SIG-M5 (cell line): ENCODE measurements at places on chromosomes 4 and X.

DNA sequence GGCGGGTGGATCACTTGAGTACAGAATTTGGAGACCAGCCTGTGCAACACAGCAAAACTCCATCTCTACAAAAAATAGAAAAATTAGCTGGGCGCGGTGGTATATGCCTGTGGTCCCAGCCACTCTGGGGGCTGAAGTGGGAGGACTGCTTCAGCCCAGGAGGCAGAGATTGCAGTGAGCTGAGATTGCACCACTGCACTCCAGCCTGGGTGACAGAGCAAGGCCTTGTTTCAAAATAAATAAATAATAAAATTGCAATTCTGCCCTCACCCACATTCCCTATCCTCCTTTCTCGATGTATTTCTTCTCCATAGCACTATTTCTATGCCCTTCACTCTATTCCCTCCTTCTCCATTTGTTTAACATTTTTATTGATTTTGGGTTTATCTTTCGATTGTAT, 8.7 kb upstream of the SLAIN2 start:
- DNase-seq = no peak

DNA sequence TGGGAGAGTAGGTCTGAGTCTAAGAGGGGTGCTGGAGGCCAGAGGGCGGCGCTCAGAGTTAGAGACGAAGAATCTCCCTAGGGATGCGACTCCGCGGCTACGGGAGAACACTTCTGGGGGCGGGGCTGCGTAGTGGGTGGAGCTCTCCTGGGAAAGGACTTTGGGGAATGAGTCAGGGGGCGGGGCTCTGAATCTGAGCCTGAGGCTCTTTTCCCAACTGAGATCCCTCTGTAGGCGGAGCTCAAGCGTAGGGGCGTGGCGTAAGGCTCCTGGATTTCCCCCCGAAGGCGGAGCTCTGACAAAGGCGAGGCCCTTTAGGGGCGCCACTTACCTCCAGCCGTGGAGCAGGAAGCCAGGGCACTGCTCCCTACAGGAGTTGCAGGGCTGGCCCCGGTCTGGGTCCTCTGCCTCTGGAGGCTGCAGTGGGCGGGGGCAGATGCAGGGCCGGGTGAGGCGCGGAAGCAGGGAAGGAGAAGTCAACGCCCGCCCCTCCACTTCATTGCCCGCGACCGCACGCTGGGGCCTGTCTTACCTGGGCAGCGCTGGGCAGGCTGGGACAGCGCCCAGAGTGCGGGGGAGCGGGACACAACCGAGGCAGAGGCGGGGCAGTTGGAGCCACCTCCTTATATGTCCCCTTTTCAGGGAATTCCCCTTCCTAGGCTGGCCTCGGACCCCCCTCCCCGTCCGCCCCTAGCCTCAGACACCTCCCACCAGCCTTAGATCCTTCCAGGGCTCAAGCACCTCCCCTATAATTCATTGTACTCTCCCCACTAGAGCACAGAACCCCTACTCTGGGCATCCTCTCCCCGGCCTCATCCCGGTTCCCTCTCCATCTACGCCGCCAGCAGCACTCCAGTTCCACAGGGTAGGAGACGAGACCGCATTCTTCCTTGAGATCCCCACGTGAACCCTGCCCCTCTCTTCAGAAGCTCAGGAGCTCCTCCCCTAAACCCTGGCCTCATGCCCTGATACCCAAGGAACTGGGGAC, 1.6 kb downstream of the PRICKLE3 start:
- no peak for DNase-seq

DNA sequence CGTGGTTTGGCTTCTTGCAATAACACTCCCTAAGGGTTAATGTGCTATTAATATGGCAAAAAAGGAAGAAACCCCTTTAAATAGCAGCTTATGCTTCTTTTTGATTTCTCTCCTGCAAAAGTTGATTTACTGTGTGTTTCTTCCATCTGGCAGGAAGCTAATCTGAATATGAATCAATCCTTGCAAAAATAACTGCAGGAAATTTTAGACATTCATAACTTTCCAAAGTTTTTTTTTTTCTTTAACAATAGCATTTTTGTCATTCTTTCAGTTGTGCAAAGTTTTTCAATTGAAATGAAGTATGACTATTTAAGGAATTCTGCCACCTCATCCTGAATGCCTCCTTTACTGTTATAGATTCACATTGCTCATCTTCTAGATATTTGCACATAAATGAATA, 115.6 kb downstream of the SPANXA1 start:
- DNase-seq = no peak

- no peak for DNase-seq
These were observed 550.3 kb downstream of the RAB28 start for GRCh38 chr4:12933760-12934221.

GRCh38 chrX:20056704-20057103, 60.0 kb downstream of the MAP7D2 start:
- DNase-seq = no peak

DNA sequence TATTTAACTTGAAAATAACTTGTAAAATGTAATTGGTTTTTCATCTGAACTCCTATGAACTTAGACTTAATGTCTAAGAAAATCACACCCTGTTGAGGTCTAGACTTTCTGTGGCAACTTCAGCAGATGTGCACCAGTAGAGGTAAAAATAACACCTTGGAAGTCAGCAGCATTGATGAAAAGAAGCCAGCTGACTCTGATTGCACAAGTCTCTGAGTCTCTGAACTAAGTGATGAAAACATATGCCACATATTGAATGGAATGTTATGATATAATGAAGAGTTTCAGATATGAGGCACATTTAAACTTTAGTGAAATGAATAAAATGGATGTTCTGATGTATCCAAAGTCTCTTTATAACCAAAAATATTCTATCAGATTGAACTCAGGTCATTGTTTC, 155.4 kb downstream of the GPM6A start:
- DNase-seq = no peak

GRCh38 chr4:53651156-53651735, 60.0 kb upstream of the LNX1 start:
- DNase-seq = no peak

DNA sequence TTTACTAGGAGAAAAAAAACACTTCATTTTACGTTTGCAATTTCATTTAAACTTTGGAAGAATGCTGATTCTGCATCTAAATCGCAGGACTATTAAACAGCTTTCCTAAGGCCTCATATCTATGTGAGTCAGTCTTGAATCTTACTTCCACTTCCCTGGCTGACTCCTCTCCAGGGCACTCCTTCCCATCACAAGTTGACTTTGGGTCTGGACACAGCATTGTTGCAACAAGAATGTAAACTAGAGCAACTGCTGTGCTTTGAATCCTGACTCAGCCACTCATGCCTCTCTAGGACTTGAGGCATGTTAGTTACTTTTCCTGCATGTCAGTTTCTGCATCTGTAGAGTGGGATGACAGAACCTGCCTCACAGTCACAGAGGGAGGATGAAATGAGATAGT, 413.8 kb downstream of the FAT4 start:
- DNase-seq = no peak

- no peak for DNase-seq
These were observed 79.7 kb downstream of the VMA21 start for GRCh38 chrX:151476604-151477303.

DNA sequence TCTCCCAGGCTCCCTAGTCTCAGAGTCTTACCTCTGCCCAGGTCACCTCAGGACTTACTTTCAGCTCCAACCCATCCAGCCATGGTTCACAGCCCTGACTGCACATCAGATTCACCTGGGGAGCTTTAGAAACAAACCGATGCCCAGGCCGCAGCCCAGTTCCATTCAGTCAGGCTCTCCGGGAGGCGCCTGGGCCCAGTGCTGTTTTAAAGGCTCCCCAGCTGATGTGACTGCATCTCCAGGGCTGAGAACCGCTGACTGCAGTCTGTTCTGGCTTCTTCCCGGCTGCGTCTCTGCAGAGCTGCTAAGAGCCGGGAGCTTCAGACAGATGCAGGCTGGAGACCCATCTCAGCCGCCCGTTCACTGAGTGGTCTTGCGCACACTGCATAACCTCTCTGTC, 44.4 kb upstream of the LGI2 start:
- no peak for DNase-seq

- no peak for DNase-seq
These were observed 18.2 kb downstream of the VAMP7 start for GRCh38 chrX:155899366-155899765.

- no peak for DNase-seq
These were observed 568 bp downstream of the FHDC1 start for GRCh38 chr4:152936446-152937335.

DNA sequence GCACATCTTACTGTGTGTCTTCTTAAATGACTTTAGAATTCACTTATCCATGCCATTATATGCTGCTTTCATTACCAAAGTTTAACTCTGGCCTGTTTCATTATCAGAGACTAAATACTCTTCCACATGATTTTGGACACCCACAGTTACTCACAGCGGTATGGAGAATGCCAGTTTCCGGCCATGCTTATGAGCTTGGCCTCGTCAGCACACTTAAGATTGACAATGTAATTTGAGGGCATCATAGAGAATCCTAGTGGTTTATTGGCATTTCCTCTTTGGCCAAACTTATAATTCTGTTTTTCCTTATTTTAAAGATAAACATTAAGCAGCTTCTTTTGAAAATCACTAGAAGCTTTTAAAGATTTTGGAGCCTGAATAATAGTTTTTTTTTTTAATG, 104.5 kb downstream of the IRF2 start:
- DNase-seq = no peak

DNA sequence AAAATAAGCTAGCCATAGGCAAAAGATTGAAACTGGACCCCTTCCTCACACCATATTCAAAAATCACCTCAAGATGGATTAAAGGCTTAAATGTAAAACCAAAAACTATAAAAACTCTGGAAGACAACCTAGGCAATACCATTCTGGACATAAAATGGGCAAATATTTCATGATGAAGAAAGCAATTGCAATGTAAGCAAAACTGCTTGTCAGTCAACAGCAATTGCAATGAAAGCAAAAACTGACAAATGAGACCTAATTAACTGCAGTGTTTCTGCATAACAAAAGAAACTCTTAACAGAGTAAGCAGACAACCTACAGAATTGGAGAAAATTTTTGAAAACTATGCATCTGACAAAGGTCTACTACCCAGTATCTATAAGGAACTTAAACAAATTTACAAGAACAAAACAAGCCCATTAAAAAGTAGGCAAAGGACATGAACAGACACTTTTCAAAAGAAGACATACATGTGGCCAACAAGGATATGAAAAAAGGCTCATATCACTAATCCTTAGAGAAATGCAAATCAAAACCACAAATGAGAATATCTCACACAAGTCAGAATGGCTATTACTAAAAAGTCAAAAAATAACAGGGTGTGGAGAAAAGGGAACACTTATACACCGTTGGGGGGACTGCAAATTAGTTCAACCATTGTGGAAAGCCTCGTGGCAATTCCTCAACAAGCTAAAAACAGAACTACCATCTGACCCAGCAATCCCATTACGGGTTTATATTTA, 46.7 kb downstream of the CFAP299 start:
- DNase-seq = no peak

- DNase-seq = no peak
These were observed 40.9 kb downstream of the SOWAHB start for GRCh38 chr4:76857074-76857409.

DNA sequence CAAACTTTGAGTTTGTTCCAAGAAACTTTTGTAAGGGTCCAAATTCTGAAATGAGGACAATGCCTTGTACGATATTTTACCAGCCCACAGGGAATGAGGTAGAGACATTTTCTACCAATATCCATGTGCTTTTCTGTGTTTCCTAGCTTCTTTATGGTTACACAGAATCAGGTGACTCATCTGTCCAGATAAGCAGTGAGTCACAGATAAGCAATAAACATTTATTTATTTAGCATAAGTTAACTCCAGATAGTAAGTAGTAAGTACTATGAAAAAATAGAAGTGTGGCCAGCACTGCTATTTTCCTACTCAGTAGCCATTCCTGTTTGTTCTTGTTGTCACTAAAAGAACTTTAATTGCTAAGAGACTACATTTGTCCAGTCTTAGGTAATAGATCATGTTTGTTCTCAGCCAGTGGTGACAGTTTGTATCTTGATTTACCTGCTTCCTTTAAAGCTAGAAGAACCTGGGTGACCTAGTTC, 7.4 kb downstream of the AFF1 start:
- DNase-seq = no peak

- no peak for DNase-seq
These were observed 84.1 kb downstream of the TBCK start for GRCh38 chr4:106231931-106232330.

DNA sequence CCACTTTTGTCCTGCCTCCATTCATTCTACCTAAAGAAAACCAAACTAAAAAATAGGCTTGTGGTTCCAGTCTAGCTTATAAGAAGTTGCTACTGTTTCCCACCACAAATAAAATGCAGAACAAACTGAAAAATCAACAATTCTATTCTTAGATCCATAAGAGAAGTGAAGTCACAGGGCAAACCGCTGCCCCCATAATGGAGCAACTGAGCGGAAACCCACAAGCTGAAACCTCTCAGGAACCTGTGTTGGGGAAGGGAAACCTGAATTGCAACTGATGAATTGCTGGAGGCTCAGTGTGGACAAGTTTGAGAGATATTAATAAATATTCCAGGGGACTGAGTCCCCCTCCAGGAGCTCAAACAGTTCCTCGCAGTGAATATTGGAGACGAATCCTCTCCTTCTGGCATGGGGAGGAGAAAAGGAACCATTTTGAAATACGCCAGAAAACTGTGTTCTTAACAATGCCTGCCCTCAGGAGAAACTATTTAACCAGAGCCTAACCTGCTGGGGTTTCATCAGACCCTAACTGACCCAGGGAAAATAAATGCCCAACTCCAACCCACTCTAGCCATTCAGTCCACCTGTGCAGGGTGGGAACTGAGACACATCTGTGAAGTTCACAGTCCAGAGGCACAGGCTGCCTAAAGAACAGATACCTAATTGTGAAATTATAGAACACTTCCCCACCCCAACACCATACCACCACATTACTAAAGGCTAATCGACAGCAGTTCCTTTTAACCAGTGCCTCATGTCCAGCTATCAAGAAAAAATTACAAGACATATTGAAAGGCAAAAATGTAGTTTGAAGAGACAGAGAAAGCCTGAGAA, 22.8 kb upstream of the SH3RF1 start:
- DNase-seq = peak; percentile 70

- no peak for DNase-seq
These were observed 27.4 kb downstream of the LEF1 start for GRCh38 chr4:108141213-108141950.
